ENCODE measurements at places on chromosomes 12 and 14. TPM values are rescaled to one million over a fixed set of nuclear protein-coding genes. Genes with fewer than 3 reads are reported as not detected.

The PAX9 gene
- not detected for total RNA-seq

The ORAI1 gene
- 4.9 TPM for total RNA-seq

GRCh38 chr12:127145241-127145928 lies 1121.6 kb upstream of the TMEM132C start:
- peak; percentile 65 for DNase-seq

DNA sequence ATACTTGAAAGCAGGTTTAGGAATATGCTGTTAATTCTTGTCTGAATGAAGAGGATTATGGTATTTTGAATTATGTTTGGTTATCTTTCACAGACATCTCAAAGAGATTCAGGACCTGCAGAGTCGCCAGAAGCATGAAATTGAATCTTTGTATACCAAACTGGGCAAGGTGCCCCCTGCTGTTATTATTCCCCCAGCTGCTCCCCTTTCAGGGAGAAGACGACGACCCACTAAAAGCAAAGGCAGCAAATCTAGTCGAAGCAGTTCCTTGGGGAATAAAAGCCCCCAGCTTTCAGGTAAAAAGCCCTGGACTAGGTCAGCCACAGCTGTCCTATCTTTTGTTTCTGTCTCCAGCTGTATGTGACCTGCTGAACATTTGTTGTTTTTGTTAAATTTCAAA lies 52.1 kb downstream of the RAD52 start:
- no peak for DNase-seq

GRCh38 chr12:91542067-91542466 lies 359.4 kb upstream of the DCN start:
- no peak for DNase-seq

- peak; percentile 37 for DNase-seq
Observed at GRCh38 chr12:48199774-48200221, 3.3 kb downstream of the OR10AD1 start.
